NCI-H2107 (cell line): ENCODE measurements at places on chromosomes 2 and 18.

DNA sequence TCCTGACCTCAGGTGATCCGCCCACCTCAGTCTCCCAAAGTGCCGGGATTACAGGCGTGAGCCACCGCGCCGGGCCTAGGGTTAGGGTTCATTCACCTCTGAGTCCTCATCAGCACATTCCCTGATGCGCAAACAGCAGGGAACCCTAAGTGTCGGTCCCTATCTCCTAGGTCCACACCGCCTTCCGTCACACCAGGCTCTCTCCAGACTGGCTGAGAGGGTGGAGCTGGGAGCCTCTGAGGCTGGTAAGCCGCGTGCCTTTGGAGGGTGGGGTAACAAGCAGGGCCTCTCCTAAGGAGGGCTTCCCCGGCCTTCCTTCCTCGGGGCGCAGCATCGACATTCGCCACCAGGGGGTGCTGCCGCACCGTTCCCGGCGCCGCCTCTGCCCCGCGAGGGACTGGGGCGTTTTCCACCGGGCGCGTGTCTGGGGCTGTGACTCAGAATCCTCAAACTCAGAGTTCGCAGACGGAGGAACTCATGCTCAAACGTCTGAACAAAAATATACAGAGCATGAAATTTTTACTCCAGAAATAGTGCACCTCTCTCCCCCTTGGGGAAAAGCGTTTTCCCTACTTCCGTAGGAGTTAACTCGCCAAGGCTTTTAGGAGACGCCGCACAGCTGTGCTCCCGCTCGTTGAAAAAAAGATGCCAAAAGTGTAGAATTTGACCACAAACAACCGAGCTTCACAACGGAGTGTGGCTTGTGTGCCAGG, 63.9 kb upstream of the ASAP2 start:
- DNase-seq, result peak; percentile 52

- no peak for DNase-seq
Observed at GRCh38 chr2:25380023-25380422, 38.3 kb upstream of the DNMT3A start.

DNA sequence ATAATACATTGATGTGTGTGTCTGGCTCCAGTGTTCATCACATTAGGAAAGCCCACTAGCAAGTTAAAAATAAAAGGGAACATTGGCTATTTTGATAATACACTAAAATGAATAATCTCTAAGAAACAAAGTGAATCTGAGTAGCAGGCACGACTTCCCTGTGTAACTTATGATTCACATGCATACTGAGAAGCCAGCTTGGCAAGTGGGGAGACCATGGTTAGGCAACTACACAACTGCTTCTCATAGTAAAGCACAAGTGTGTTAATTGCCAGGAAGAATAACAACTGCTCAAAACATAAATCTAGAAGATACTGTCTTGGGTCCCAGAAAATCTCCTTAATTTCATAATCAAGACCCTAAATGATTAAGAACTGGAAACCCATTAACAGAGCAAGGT, 4.0 kb downstream of the MYO5B start:
- no peak for DNase-seq

- DNase-seq, result no peak
Observed at GRCh38 chr18:23825496-23825895, 136.2 kb downstream of the LAMA3 start.

DNA sequence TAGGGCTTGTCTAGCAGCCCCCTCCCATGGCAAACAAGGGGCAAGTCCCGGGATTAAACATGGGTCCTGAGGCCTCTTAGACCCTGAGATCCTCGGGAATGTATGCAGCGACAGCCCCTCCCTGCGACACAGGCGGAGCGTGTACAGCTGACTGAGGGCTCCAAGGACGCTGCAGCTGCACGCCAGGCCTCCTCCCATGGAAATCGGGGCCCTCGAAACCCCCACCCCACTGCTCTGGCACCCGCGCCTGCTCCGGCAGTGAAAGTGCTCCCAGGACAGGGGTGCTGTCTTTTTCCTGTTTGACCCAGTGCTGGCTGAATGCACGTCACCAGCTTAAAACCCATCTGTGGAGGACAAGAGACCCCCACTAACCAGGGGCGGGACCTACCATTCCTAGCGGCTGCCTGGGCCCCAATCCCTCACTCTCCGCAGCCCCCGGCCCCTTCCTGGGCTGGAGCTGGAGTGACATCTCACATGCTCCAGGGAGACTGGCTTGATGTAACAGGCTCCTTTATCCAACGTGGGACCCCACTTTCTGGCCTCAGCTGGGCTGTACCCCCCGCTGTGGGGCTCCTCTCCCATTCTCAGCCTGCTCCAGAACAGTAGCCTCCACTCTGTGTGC, 247.7 kb downstream of the TWIST2 start:
- DNase-seq, result no peak

DNA sequence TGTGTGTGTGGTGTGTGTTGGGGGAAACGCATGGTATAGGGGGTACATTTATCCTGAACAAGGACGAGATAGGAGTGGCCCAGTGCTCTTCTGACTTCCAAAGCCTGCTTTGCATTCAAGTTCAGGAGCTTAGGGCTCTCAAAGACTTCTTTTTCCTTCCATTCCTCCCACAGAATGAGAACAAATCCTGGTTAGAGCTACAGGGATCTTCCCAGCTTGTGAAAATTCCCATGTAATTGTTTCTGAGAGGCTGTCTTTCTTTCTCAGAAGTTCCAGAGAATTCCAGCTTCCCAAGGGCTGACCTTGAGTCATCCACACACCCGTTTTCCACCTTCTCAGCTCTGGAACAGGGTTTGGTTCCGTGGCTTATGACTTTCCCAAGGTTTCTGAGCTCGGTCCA, 38.9 kb downstream of the FASTKD2 start:
- DNase-seq, result no peak

DNA sequence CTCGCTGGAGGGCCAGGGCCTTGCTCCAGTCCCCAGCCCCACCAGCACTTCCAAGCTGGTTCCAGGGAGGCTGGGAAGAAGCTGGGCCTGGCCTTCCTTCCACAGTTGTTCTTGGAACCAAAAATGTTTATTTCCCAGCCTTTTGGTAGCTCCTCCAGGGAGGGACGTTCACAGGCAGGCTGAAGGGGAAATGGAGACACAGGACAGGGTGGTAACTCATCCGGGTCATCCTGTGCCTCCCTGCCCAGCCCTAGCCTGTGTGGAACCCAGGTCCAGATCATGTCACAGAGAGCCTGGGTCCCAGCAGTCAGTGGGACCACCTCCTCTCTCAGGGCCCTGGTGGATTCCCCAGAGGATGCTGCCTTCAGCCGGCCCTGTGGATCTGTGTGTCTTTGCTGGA, 12.5 kb upstream of the ARMC9 start:
- no peak for DNase-seq
